IMR-90 (cell line): ENCODE measurements at places on chromosomes 12 and 14. TPM values are rescaled to one million over a fixed set of nuclear protein-coding genes. Genes with fewer than 3 reads are reported as not detected.

The ASCL1 gene
- not detected in 2 replicates for total RNA-seq

The ANO4 gene
- total RNA-seq = 7.2 and 10.2 TPM in 2 replicates

The SSTR1 gene
- 1.1 and 1.4 TPM in 2 replicates for total RNA-seq

The AJUBA gene
- 57.2 and 67.6 TPM in 2 replicates for total RNA-seq

- no peak for DNase-seq
Observed at GRCh38 chr12:15698377-15698871, 90.8 kb downstream of the EPS8 start.
